ENCODE measurements at places on chromosomes 7 and 10.

- peak; percentile 29 for DNase-seq
Observed at GRCh38 chr7:92485267-92485892, 7.6 kb upstream of the ERVW-1 start.

DNA sequence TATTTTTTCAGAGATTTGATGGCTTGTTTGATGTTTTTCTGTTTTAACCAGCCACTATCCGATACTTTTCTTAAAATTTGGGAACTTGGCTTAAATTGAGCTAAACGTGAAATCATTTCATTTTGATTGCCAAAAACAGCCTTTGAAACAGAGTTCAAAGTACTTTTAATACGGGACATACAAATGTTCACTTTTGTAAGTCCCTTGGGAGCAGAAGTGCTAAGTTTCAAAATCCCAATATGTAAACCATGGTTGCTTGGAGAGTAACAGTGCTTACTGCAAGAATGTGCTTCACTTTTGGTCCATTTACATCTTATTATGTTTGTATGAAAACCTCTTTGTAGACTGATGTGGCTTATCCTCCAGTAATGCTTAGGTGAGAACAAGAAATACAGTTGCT, 10.9 kb downstream of the PNPLA8 start:
- no peak for DNase-seq

DNA sequence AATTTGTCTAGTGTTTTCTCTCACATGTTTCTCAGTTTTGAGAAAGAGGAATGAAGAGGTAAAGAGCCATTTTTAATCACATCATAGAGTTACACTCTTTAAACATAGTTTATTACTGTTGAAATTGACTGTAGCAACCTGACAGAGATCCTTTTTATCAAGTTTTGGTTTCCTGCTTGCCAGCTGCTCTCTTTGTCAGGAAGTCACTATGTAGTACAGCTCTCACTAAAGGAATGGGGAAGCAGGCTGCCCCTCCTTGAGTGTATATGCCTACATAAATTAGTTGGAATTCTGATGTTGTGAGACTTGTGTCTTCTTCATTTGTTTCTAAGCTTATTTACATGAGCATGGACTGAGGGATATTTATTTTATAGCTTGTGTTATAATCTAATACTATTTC, 1274.0 kb upstream of the CELF2 start:
- DNase-seq = no peak

DNA sequence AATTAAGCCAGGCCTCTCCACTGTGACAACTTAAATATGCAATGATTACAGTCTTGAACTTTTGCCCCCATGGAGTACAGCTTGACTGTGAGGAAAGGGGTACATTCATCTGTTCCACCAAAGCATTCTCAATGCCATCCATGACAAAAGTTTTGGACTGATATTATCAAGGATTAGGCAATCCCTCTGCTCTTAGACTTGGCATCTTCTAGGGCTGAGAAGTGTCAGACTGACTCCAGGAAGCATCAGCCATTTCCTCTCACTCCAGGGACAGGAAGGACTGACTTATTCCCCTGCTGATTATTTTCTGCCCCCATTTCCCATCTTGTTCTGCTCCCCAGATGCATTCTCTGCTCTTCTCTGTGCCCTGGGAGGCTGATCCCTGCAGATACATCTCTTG, 69.7 kb downstream of the ZNF365 start:
- peak; percentile 7 for DNase-seq

DNA sequence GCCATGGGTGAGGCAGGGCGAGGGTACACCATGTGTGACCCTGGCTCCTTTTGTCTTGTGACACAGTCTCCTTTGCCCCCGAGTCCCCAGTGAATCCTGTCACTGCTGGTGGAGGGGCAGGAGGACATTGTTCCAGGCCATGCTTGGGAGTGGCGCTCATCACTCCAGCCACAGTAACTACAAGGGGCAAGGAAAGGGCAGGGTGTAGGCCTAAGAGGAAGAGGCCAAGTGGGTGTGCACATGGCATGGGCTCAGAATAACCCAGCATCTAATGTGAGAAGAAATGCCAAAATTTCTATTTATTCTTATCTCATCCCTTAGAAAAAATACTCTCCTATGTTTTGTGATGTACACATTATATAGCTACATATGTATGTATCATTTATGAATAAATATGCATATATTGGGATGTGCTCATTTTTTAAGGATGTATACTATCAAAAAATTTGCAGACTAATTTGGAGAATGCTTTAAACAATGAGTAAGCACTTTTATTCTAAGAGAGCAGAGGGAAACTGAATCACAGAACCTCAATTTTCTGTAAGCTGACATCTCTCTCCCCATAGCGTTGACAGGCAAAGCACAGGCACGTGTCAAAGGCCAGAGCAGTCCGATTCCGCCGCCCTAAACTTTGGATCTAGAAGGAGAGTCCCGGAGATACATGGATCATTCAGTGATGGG, 36.9 kb downstream of the RNF32 start:
- DNase-seq = no peak

- DNase-seq = no peak
Observed at GRCh38 chr10:127921753-127922145, 14.8 kb downstream of the PTPRE start.

- DNase-seq = peak; percentile 33
Observed at GRCh38 chr10:24891823-24892222, 60.6 kb downstream of the PRTFDC1 start.

GRCh38 chr7:90592033-90592432, 4.1 kb upstream of the CDK14 start:
- no peak for DNase-seq

DNA sequence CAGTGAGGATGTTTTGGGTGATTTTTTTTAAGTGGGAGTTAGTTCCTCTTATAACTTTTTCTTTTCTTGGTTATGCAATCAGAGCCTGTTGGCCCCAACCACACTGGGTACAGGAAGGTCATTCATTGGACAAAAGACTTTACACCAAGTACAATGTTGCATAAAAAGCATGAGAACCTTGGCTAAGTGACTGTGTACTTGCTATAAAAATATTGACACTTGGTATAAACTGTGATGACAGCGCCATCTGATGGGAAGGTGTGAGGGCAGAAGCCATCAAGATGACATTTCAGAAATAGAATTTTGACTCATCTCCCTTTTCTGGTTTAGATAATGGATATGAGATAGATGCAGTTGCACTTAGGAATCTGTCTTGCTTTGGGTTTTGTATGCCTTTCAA, 126.4 kb upstream of the CCDC6 start:
- peak; percentile 84 for DNase-seq

DNA sequence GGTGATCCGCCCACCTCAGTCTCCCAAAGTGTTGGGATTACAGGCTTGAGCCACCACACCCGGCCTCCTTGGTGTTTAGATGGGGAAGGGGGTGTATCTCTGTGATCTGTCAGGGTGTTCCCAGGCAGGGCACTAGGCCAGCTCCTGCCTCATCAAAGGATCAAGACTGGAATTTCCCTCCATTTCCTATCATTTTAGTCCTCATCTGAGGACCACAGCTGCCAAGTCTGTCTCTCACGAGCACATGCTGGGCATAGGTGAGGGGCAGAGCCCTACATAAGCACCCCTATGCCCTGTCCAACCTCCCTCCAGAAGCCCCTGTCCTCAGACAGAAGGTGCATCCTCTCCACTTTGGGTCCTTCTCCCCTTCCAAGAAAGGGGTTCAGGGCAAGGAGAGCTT, 19.5 kb downstream of the TRIM56 start:
- DNase-seq = no peak

- DNase-seq = no peak
Observed at GRCh38 chr7:72429316-72429715, 17.2 kb upstream of the CALN1 start.

GRCh38 chr10:77139252-77140160, 498.1 kb downstream of the KCNMA1 start:
- DNase-seq = no peak

DNA sequence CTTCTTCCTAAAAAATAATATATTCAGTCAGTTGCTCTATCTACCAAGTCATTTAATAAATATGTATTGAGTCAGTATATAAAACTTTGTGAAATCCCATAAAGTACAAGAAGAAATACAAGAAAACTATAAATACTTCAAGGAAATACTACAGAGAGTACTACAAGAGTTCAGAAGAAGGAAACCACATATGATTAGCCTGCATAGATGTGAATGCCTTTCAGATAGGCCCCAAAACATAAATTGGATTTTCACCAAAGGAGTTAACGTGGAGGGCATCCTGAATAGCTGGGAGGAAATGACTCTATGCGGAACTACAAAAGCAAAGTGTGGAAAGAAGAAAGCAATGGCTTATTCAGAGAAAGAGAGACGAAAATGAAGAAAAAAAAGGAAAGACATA, 120.1 kb downstream of the LRRN3 start:
- peak; percentile 47 for DNase-seq

GRCh38 chr7:128666200-128666599, 5.9 kb upstream of the GARIN1A start:
- peak; percentile 50 for DNase-seq
